CD4-positive, alpha-beta T cell treated with Interleukin-10 for 1 hour (primary cell): ENCODE measurements at places on chromosomes 11 and 22.
A peak's percentile ranks its signal among the peaks of the same experiment; 100 is the strongest.

- DNase-seq, result no peak
These were observed 68.0 kb downstream of the PGR start for GRCh38 chr11:101061606-101062005.

- no peak for DNase-seq
These were observed 573 bp downstream of the STK33 start for GRCh38 chr11:8593455-8593854.

DNA sequence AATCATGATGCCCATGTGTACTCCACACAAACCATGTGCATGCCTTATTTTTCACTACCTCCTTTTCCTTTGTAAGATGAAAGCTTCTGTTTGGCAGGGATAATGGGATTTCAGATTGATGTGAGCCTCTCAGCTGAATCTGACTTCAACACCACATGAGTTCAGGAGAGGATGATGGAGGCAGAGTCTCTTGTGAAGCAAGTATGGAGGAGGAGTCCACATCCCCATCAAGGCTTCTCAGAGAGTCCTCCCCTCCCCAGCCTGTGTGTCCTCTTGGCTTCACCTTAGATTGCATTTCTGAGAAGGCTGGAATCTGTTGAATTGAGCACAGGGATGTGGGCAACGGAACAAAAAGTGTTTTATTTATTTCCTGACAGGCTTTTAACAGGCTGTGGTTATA is 370.4 kb downstream of the FAT3 start:
- DNase-seq, result no peak

DNA sequence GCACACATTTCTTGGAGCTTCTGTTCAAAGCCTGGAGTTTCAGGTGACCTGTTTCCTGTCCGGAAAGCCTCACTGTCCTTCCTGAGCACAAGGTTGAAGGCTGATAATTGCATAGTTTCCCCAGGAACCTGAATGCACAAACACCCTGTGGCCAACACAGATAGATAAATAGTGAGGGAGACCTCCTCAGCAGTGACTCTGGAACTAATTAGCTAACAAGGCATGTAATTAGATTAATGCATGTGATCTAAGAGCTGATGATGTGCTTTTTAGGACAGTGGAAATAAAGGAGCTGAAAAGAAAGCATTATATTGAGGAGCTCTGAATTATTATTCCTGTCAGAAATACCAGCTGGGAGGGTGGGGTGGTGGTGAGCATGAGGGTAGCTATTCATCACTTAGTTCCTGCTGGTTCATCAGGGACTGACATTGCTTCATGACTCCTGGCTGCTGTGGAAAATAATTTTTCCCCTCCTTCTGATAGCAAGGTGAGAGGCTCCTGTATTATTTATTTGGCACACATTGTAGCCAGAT is 101.1 kb downstream of the NELL1 start:
- no peak for DNase-seq

DNA sequence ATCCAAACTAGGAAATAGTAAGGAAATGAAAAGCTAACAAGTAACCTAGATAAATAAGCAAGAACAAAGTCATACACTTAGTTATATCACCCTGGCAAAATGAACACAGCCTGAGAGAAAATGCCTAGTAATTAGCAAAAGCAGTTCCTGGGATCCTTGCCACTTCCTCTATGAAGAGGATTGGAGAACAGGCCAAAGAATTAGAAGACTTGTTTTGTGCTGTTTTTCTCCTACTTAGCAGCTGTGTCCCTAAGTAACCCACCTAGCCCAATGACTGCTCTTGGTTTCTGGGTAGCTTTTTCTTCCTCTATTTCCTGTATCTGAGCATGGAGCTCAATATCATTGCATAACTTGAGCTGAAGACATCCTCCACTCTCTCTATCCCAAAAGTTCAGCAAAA is 713.9 kb downstream of the ETS1 start:
- no peak for DNase-seq

- DNase-seq, result no peak
These were observed 36.0 kb upstream of the ACCSL start for GRCh38 chr11:44011797-44012196.

- no peak for DNase-seq
These were observed 89.5 kb downstream of the CDKN1C start for GRCh38 chr11:2796091-2796490.

GRCh38 chr11:119691020-119691666 is 37.9 kb downstream of the NECTIN1 start:
- peak; percentile 34 for DNase-seq

GRCh38 chr11:27930946-27931345 is 177.0 kb downstream of the KIF18A start:
- DNase-seq, result no peak

DNA sequence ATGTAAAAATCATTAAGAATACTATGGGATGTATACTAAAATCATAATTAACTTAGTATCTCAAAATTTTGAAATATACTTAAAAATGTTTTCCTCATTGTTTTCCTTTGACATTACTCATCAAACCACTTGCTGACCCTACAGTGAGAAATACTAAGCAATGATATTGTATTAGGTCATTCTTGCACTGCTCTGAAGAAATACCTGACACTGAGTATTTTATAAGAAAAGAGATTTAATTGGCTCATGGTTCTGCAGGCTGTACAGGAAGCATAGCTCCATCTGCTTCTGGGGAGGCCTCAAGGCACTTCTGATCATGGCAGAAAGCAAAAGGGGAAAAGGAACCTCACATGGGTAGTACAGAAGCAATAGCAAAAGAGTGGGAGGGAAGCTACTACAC is 950.9 kb upstream of the CHORDC1 start:
- DNase-seq, result no peak

GRCh38 chr11:74380746-74381439 is 17.3 kb downstream of the PGM2L1 start:
- no peak for DNase-seq

GRCh38 chr11:129637983-129638776 is 177.5 kb upstream of the TMEM45B start:
- DNase-seq, result no peak

- no peak for DNase-seq
These were observed 154.7 kb downstream of the BLID start for GRCh38 chr11:121961321-121961801.
